ENCODE measurements at places on chromosomes 4 and X. TPM values are rescaled to one million over a fixed set of nuclear protein-coding genes. Genes with fewer than 3 reads are reported as not detected.

ADH1A gene
- not detected for total RNA-seq

PCDH10 gene
- total RNA-seq, result 73.0 TPM

PPP2R2C gene
- not detected for total RNA-seq

CABS1 gene
- not detected for total RNA-seq

LDOC1 gene
- total RNA-seq, result 8.4 TPM

APLN gene
- total RNA-seq, result 1.2 TPM

CSAG3 gene
- not detected for total RNA-seq

POLR2B gene
- 130 TPM for total RNA-seq

TEC gene
- total RNA-seq, result 0.78 TPM

SLC49A3 gene
- 1.4 TPM for total RNA-seq

CNKSR2 gene
- total RNA-seq, result 2.4 TPM

TRIM60 gene
- not detected for total RNA-seq

SPANXN5 gene
- not detected for total RNA-seq

UGT2A1 gene
- total RNA-seq, result not detected

DCAF8L2 gene
- total RNA-seq, result not detected

ATG4A gene
- total RNA-seq, result 17.9 TPM

PGRMC1 gene
- total RNA-seq, result 230 TPM

PNMA3 gene
- 0.89 TPM for total RNA-seq

SMIM10L2A gene
- 0.18 TPM for total RNA-seq

GPR82 gene
- total RNA-seq, result not detected

ETDB gene
- not detected for total RNA-seq

TMEM150C gene
- total RNA-seq, result 0.30 TPM

MMGT1 gene
- total RNA-seq, result 9.5 TPM

OTC gene
- not detected for total RNA-seq

TEX13D gene
- total RNA-seq, result not detected

PRPS2 gene
- 32.0 TPM for total RNA-seq

NPY2R gene
- not detected for total RNA-seq

OTUD4 gene
- 19.6 TPM for total RNA-seq

DLG3 gene
- 13.7 TPM for total RNA-seq

FDCSP gene
- not detected for total RNA-seq

AREG gene
- total RNA-seq, result not detected
